ENCODE measurements at places on chromosomes 2 and 18.
A peak's percentile ranks its signal among the peaks of the same experiment; 100 is the strongest.

DNA sequence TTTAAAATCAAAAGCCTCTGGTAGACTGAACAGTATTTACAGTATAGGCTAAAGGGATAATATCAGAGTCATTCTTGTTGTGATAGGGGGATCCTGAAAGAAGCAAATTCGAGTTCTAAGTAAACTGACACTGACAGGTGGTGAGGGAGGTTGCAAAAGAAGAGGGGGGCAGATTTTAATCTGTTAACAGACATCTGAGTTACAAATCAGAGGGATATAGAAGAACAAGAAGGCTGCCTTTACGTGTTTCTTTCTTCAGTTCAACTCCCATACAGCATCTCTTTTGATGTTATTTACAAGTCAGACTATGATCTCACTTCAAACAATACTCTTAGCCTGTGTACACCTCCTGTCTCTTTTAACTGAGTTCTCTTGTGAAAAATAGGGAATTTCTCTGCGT lies 16.3 kb upstream of the ITGA4 start:
- no peak for DNase-seq

- DNase-seq: no peak
These were observed 125.9 kb downstream of the ESCO1 start for GRCh38 chr18:21474621-21475020.

DNA sequence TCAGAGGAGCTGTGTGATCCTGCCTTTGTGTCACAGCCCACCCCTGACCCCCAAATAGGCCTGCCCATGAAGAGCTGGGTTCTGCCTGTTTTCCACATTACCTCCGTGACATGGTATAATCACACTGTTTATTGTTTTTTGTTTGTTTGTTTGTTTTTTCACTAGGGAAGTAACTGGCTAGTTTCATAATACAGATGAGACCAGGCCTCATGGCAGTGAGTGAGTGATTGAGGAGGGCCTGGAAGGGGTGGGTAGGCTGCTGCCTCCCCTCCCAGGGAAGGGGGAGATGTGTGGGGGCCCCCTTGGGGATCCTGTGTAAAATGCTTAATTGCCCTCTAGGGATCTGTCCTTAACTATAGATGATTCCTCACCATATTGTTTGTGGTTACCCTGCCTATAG lies 190.5 kb downstream of the LDLRAD4 start:
- no peak for DNase-seq

DNA sequence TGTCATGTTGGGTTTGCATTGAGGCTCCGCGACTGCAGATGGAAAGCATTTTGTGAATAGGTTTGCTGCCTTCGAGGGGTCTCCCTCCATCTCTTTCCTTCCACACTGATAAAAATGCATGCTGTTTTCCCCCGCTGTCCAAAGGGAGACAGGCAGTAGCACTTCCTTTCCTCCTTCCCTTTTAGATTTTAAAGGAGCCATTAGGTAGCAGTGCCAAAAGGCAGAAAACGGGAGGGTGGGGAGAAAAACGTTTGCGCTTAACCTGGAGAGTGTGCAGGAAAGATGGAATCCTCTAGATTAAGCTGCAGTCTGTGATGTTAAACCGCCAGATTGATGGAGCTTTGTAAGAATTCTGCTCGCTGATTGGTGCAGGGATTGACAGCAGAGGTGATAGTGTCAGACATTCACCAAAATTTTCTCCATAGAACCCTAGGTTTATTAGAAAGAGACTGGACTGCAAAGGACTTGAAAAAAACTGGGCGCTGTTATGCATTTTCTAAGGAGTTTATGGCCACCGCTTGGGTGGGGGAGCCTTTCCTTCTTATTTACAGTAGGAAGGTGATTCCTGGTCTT lies 688 bp downstream of the MAPRE2 start:
- DNase-seq: peak; percentile 8

DNA sequence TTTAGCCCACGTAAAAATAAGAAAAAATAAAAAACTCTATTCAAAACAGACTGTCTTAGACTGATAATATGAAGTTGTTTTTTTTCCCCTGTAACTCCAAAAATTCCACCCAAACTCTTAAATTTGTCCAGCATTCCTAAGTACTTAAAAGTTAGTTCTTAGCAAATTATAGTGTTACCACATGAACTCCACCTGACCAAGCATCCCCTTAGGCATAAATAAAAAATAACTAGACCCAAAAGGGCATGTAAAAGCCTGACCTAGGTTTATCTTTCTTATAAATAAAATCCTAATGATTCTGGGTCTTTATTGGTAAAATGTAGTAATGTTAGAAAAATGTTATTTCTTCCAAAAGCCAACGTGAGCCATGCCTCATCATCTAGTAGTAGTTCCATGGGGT lies 54.3 kb downstream of the TTC21B start:
- no peak for DNase-seq

DNA sequence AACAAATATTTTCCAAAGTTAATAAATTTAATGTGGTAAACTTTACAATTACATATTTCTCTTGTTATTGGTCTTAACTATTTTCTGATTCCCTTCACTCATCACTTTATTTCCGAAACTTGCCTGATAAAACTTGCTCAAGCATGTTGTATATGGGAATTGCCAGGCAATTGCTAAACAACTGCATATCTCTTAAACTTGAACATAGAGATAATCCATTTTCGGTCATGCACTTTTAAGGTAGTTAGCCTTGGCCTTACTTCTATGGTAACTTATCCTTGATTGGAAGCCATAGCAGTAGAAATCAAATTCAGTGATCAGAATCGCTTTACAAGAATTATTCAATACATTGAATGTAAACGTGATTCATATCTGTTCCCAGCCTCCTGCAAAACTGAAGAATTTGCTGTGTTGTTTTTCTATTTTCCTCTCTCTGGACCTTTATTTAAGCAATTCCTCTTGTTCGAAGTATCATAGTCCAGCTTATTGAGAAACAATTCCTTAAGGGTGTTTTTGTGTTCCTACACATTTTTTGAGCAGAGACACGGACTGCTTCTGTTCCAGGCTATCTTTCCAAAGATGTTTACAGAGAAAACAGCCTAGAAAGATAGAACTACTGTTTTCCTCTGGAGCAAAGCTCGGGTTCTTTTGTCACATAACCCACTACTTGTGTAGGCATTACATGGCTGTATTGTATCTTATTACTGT lies 674.3 kb downstream of the IRS1 start:
- no peak for DNase-seq

DNA sequence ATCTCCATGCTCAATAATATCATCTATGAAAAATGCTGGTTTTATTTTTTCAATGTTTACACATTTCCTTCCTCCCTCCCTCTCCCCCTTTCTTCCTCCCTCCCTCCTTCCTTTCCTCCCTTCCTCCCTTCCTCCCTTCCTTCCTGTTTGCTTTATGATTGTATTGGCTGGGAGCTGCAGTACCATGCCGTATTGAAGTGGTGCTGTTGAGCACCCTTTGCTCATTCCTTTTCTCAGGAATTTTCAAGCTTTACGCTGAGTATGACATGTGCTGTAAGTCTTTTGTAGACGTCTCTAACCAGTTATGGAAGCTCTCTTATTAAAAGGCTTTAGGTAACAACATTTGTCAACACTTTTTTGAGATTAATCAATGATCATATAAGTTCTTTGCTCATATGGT lies 100.4 kb downstream of the SNTG2 start:
- DNase-seq: peak; percentile 31

- no peak for DNase-seq
These were observed 279.0 kb downstream of the CALCRL start for GRCh38 chr2:187168720-187169713.

- no peak for DNase-seq
These were observed 25.3 kb upstream of the TACR1 start for GRCh38 chr2:75224636-75225094.

GRCh38 chr2:11567631-11568031 lies 33.8 kb downstream of the GREB1 start:
- no peak for DNase-seq

DNA sequence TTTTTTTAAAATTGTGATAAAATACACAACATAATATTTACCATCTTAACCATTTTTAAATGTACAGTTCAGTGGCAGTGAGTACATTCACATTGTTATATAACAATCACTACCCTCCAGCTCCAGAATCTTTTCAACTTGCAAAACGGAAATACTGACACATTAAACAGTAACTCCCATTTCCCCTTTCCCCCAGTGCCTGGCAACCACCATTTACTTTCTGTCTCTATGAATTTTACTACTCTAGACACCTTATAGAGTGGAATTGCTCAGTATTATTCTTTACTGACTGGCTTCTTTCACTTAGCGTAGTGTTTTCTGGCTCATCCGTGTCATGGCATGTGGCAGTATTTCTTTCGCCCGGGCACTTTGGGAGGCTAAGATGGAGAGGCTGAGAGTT lies 32.6 kb downstream of the FASTKD2 start:
- DNase-seq: no peak

DNA sequence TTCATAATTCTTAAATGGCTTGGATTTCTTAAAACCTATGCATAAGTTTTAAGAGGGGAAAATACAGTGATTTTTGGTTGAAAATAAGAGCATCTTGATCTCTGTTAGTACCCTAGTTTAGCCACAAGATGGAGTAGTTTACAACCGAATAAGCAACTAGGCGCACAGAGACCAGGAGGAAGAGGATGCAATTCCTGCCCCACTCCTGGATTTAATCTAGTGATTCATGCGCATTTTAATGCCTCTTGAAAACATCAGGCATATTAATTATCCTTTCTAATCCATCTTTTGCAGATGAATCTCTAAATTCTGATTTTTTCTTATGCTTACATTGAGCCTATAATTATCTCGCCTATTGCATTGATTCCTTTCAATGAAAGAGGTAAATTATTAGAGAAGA lies 76.7 kb downstream of the MRPS9 start:
- peak; percentile 60 for DNase-seq

DNA sequence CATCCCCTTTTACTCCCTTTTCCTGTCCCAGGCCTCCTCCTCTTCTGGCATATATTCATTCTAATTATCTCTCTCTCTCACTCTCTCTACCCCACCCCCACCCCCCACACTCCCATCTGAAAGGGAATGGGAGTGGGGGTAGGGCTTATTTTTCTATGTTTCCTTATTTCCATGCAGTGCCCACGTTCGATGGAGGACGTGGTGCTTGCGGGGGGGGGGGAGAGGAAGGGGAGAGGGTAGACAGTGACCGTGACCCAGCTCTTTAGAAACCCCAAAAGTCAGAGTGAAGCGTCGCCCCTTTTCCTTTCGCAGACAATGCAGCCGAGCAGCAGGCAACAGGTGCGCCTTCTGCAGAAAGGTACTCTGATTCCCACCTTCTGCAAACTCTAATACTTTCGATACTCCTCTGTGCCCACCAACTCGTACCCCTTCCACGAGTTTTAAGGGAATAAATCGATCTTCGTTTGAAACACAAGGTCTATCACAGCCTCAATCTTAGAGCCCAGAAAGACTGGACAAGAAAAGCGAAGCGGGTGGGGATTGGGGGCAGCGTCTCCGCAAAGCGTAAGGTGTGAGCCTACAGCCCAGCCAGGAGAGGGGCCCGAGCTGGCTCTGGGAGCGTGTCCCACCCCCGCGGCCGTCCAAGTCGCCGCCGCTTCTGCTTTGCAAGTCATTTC lies 891 bp upstream of the NR4A2 start:
- peak; percentile 48 for DNase-seq

DNA sequence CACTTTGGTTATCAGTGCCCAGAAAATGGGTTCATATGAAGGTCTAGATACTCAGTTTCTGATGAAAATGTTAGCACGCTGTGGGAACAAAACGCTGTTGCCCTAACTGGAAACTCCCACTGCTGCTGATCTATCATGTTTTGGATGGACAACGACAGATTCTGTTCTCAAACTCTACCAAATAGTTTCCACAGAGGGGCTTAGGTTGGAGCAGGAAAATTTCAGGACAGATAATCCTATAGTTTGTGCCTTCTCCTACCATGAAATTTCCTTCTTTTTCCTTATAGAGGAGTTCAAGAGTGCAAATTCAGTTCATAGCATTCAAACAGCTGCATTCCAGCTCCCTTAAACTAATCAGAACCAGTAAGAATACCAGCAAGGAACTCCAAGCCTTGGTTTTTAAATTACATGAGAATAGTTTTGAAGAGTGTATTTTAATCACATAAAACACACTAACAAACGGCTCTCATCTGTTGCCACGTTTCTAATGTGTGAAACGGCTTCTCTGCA lies 58.7 kb upstream of the RALBP1 start:
- DNase-seq: no peak

GRCh38 chr18:11741505-11742145 lies 52.6 kb downstream of the GNAL start:
- peak; percentile 29 for DNase-seq

DNA sequence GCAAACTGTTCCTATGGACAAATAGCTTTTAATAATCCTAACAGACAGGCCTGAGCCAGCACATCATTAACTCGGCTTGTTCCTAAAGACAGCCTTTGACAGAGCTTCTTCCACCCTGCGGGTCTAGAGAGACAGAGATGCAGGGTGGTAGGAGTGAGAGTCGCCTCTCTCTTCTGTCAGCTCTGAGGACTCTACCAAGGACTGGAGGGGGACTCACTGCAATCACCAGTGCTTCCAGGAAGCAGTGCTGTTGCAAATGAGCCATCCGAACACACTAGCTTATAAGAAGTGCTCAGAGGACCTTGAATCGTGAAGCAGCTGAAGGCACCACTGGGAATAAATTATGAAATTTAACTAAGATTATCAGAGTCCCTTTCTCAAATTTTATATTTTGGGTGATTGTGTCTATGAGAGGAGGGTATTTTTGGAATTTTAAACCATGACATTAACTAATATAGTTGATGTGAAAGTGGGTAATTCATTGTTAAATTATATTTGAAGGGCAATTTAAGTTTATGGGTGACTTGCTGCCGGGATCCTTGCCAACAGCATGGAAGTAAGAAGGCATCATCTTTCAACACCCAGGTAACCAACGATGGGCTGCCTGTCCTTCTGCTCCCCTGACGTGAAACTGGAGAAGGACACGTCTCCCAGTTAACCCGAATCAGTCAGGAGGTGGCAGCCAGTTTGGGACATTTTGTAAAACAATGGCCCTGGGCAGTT lies 43.6 kb upstream of the PXDN start:
- no peak for DNase-seq

DNA sequence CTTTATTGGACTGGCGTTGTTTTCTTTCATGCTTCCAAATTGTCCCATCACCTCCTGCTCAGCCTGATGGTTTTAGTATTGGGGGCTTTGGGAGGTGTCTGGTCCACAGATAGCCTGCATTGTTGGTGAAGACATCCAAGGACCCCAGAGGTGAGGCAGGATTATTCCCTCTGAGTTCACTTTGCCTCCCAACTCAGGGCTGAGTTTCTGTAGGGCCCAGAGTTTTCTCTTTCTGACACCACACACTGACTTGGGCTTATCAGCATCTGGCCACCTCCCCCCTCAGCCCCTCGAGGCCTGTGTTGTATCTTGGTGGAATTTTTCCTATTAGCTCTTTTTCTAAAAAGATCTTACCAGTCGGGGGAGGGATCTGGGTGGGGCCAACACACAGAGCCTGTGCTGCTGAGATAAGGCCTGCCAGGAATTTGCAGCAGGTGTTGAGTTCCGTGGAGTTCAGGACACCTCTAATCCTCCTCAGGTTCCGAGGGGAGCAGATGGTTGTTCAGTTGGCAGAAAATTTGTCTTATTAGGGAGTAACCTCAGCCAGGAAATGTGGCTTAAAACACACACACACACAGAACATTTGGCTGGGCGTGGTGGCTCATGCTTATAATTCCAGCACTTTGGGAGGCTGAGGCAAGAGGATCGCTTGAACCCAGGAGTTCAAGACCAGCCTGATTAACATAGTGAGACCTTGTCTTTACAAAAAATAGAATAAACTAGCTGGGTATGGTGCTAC lies 7.3 kb downstream of the EMILIN2 start:
- no peak for DNase-seq
